ENCODE measurements at places on chromosomes 7 and 10. TPM values are rescaled to one million over a fixed set of nuclear protein-coding genes. Genes with fewer than 3 reads are reported as not detected.

- no peak for DNase-seq
Measured at GRCh38 chr7:66167773-66168387, 37.3 kb upstream of the TPST1 start.

DNA sequence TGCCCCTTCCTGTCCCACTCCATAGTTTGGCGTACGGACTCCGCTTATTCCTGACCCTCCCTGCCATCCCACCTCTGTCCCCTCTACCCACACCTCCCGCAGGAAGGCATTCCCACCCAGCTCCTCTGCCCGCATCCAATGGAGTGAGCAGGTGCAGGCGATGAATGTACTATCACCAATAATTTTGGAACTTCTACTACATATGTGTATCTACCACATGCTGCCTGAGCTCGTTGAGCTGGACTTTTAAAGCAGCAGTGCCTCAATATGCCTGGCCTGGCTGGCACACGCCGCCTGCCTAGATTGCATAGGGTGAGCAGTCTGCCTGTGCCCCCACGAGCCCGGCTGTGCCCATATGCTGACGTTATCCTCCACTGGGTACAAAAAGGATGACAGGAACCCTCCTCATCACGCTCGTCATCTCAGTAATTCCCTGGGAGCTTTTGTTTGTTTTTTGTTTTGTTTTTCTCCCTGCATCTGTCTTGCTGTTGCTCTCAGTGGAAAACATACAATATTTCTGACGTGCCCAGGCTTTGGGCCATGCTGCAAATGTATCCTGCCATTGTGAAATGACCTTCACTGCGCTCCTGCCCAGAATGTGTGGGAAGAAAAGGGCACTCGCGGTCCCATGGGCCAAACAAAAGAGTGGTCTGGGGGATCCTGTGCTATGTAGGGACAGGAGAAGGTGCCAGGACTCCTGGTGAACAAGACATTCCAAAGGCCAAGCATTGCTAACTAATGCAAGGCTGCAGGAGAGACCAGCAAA lies 302.8 kb downstream of the PTPRN2 start:
- DNase-seq = no peak

SYT15B gene
- 0.14 TPM for total RNA-seq

GRCh38 chr7:106421181-106421762 lies 136.5 kb upstream of the NAMPT start:
- DNase-seq = peak; percentile 48

DNA sequence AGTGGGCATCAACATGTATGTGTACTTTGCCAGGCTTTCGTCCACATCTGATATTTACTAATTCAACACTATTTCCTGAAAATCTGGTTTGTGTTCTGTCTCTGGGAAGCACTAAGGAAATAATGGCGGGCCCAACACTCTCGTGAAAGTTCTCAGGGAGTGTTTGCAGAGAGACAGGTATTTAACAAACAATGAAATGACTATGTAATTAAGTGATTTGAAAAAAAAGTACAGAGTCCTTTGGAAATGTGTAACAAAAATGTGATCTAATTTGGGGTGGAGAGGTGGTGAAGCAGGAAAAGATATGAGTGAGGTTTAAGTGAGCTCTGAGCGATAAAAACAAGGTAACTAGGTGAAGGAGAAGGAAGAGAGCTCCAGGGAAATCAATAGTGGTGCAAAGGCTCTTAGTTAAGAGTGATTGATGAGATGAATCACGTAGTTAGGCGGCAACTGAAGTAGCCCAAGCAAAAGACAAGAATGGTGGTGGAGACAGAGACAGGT lies 95.3 kb upstream of the DNAJB12 start:
- no peak for DNase-seq

DNA sequence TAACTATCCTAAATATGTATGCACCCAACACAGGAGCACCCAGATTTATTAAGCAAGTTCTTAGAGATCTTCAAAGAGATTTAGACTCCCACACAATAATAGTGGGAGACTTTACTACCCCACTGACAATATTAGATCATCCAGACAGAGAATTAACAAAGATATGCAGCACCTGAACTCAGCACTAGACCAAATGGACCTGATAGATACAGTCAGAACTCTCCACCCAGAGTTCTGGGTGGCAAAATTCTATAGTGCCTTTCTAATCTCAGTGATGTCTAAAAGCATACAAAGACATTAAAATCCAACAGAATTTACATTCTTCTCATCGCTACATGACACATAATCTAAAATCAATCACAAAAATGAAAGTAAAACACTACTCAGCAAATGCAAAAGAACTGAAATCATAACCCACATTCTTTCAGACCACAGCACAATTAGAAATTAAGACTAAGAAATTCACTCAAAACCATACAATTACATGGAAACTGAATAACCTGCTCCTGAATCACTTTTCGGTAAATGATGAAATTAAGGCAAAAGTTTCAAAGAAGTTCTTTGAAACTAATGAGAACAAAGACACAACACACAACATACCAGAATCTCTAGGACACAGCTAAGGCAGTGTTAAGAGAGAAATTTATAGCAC lies 183.2 kb downstream of the AGMO start:
- DNase-seq = no peak

DNA sequence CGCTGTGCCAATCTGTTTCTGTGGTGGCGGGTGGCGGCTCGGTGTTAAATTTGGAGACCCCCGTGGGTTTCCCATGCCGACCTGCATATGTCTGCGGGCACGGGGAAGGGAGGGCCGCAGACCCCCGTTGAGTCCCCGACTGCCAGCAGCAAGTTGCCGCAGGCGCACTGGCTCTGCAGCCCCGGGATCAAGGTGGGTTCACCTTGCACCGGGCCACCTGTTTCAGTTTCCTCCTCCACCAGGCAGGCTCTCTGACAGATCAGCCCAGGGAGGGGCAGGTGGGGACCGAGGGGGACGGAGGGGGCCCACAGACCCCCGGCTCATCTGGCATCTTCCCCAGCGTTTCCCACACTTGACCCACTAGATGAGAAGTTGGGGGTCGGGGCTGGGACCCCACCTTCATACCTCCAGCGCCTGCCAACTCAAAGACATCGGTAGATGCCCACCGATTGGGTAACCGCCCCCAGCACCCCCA lies 95.9 kb downstream of the CUX1 start:
- no peak for DNase-seq

DNA sequence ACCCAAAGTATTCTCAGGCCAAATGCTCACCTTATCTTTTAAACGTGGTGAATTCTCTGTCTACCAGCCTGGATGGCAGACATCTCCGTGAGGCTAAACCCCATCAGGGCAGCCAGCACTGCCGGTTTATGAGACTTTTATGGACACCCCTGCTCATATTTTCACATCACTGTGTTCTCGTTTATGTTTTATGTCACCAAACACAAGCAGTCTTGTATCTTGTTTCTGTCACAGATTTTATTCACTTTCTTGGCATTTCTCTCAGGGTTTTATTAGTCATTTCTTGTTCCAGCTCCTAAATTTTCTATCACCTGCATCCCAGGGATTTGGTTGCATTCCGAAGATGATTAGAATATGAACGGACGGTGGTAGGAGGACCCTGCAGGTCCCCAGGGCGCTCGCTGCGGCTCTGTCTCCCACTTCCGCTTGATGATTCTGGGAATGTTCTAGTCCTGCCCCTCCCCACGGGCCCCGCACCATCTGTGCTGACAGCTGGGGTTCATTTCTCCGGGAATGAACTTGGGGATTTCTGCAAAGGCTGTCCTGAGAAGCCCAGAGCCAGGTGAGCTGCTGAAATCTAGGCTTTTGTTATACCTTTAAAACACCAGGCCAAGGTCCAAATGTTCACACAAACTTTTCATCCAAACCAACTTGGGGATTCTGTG lies 217.6 kb downstream of the GFRA1 start:
- no peak for DNase-seq

GRCh38 chr10:102311025-102311420 lies 65.7 kb downstream of the GBF1 start:
- no peak for DNase-seq

MACC1 gene
- 0.10 TPM for total RNA-seq

HOXA9 gene
- not detected for total RNA-seq

GIMAP8 gene
- total RNA-seq = 11.8 TPM

LEP gene
- not detected for total RNA-seq

GRCh38 chr10:101487399-101487798 lies 100.7 kb downstream of the POLL start:
- DNase-seq = no peak

CALHM3 gene
- total RNA-seq = not detected

DNA sequence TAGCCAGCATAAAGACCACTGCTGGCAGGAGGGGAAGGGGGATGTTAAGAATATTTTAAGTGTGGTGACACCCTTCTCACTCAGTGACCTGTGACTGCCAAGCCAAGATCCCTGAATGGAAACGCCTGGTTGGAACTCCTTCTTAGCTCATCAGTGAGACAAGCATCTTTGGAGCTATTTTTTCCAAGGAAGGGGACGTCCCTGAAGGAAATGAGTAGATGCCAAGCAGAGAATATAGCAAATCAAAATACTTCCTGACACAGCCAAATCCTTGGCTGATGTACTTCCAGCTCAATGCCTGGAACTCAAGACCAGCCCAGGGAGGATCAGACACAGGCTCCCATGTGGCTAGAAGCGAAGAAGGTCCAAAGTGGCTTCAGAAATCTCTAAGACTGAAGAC lies 82.2 kb downstream of the SORBS1 start:
- DNase-seq = no peak

- peak; percentile 77 for DNase-seq
Measured at GRCh38 chr10:93379731-93380575, 102.2 kb downstream of the MYOF start.

DNA sequence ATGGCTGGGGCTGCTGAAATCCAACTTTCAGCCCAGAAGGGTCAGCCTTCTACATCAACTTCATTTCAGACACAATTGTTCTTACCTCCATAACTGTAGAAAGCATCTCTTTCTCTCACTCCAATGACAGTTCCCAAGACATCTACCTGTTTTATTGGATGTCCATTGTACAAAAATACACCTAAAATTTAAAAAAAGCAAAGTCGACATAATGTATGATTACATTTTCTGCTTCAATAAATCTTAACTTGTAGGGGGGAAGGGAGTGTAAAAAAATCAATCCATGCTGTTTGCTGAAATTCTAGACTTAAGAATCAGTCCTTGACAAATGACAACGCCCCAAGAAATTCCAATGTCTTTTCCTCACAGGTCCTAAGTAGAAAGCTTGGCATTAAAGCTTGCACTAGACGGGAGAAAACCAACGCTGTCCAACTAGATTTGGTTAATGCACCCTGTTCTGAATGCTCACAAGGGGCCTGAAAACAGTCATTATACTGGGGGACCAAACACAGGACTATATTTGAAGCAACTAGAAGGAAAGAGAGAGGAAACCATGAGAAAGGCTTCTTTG lies 7.5 kb downstream of the STN1 start:
- DNase-seq = no peak

DNA sequence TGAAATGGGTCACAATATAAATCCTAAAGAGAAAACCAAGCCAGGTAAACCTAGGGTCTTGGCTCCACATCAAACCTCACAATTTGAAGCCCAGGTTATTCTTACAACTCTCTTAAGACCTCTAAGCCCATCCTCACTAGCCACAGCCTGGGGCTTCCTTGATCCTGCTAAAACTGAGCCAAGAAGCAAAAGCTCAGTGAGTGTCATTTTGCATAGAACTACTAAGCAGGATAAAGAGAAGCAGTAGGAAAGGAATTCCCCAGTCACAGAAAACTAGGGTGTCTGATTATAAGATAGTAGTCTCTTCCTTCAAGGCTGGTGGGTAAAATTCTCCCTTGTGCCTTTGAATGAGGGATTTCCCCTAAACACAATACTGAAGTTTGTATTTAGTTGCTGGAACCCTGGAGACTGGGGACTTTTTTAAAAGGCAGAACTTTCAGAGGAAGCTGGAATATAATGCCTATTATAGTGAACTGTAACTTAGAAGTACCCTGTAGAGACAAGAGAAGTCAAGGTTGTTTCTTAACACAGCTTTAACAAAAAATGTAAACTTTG lies 196.6 kb upstream of the KIAA1217 start:
- DNase-seq = no peak

NANOS1 gene
- 0.15 TPM for total RNA-seq

EBF3 gene
- total RNA-seq = not detected

MEIG1 gene
- 0.95 TPM for total RNA-seq

GRCh38 chr7:115009736-115010440 lies 88.0 kb downstream of the MDFIC start:
- DNase-seq = no peak

GDF10 gene
- 0.50 TPM for total RNA-seq

CLCN1 gene
- total RNA-seq = not detected

WNT8B gene
- total RNA-seq = 0.36 TPM

GRCh38 chr10:97879241-97879640 lies 29.6 kb downstream of the GOLGA7B start:
- DNase-seq = no peak

- DNase-seq = no peak
Measured at GRCh38 chr7:88183051-88183450, 36.8 kb downstream of the SRI start.

ITGB8 gene
- total RNA-seq = not detected

- no peak for DNase-seq
Measured at GRCh38 chr7:100886936-100887515, 2.5 kb downstream of the UFSP1 start.

CLDN4 gene
- total RNA-seq = 0.17 TPM

DNA sequence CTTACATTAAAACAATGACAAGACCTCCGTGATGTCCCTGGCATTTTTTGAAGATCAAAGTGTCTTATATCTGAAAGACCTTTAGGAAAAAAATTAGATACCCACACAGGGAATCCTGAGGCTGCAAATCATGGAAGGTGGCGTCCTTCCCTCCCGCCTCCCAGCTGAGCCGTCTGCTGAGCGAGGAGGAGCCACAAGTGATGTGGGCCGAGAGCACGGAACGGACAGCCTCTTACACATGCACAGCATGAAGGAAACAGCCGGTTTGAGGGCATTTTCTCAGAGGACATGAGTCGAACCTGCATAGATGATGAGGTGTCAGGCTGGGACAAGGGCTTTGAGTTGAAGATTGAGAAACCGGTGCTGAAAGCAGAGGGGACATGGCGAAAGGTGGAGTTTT lies 163.3 kb downstream of the ADARB2 start:
- no peak for DNase-seq

OPN4 gene
- not detected for total RNA-seq

Data from activated CD4-positive, alpha-beta memory T cell treated with anti-CD3 and anti-CD28 coated beads for 36 hours (primary cell).